Testis (tissue), 5 donors: ENCODE measurements at places on chromosomes 12 and 14. TPM values are rescaled to one million over a fixed set of nuclear protein-coding genes. Genes with fewer than 3 reads are reported as not detected.

DNA sequence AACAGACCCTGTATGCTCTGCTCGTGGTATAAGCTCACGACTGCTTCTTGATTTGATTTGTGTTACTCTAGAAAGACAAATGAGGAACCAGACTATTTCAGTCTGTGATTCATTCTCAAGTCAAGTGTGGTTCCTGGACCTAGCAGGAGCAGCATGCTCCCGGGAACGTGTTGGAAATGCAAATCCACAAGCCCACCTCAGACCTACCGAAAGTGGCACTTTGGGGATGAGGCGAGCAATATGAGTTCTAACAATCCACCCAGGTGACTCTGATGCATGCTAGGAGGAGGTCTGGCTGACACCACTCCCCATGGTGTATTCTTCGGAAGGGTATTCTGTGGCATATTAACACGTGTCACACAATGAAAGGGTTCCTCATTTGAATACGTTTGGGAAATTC, 59.5 kb upstream of the TMX1 start:
- DNase-seq: no peak

The MEG3 gene
- 107 TPM for polyA plus RNA-seq

GRCh38 chr14:99874306-99874705, 81.1 kb downstream of the EML1 start:
- no peak for DNase-seq

DNA sequence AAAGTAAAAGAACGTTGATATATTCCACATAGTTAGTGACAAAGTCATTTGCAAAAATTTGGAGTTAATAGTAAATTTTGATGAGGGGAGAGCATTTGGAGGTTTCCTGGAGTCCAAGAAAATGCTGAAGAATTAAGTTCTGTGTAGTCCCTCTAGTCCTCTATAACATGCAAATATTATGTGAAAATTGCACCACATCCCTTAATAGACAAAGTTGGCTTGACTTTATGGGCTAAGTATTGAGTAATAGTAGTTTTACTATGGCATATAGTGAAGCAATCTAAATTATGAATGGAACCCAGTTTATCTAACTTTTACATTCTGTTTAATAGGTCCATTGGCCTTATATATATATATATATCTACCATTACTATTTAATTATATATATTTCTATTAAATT, 66.4 kb upstream of the DCN start:
- DNase-seq: no peak

- no peak for DNase-seq
Observed at GRCh38 chr14:47189911-47190484, 485.4 kb downstream of the MDGA2 start.

The DEGS2 gene
- 3.9 TPM for polyA plus RNA-seq

- no peak for DNase-seq
Observed at GRCh38 chr14:38989922-38990546, 113.0 kb downstream of the SEC23A start.

The NANOG gene
- polyA plus RNA-seq: 0.29 TPM

DNA sequence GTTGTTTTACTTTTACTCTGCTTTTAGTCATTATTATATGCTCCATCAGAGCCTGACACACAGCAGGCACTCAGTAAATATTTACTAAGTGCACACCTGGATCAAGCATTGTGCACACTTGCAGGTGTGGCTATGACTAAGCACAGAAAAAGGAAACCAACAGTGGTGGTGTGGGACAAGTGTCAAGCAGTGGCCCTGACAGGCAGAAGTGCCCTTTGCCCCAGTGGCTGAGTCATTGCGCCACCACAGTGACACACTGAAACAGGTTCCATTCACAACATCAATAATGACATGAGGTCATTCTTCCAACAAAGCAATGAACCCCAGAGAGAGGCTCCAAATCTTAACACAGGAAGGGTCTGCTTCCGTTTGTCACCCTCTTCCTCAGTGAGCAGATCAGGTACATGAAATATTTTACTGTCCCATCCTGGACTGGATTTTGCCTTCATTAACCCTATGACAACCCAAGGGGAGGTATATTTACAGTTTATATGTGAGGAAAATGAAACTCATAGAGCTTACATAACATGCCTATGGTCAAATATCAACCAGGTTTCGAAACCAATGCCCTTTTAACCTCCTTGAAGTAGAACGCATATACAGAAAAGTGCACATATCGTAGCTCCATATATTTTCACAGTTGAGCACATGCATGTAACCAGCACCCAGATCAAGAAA, 82.6 kb upstream of the GTF2A1 start:
- DNase-seq: no peak

The ZNF268 gene
- polyA plus RNA-seq: 6.9 TPM

GRCh38 chr12:128056136-128056801, 210.7 kb upstream of the TMEM132C start:
- no peak for DNase-seq

The PTPRR gene
- 0.16 TPM for polyA plus RNA-seq

DNA sequence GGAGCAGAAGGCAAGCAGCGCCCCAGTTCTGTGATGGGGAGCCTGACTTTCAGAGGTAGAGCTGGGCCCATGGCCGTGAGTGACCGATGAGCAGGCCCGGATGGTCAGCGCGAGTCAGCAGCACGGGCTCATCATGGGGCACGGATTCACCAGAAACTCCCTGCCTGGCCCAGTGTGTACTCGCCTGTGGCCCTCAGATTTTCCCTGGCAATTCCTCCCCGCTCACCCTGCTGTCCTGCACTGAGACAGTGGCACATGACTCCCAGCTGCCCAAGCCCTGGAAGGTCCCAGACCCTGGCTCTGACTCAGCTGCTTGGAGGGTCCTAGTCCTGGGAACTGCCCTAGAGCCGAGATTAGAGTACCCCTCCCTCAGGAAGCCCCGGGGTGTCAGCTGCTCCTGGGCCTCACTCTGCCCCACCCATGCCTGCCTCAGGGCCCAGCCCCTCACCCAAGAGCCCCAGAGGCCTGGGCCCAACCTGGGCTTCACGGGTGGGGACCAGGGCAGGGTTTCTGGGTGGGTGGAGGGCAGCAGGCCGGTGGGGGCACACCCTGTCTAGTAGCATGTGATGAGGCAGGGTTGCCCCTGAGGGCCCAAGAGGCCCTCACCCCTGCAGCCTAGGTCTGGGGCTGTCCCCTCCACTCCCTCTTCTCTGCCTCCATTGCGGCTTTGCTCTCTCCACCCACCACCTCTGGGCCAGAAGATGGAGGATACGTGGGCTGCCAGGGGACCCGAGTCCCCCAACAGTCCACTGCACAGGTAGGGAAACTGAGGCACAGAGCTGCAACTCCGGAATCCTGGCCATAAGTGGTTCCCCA, 8.4 kb downstream of the TRMT61A start:
- no peak for DNase-seq

DNA sequence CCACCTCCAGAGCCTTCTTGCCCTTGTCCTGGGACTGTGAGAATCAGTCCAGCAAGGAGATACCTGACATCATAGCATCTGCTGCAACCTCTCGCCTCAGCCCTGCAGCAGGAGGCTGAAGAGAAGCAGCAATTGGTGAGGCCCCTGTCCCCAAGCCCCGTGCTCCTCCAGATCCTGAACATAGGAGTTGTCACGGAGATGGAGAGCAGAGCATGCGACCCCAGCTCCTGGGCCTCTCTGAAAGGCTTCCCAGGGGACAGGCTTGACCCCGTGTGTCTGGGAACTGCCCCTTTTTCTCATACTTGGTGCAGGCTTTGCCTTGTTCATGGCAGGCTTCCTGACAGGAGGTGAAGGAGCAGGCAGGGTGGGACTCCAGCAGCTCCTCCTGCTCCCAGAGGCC, 127.7 kb upstream of the PZP start:
- DNase-seq: no peak

GRCh38 chr14:64675312-64675711, 28.9 kb upstream of the PLEKHG3 start:
- DNase-seq: no peak

GRCh38 chr12:21429994-21430393, 7.5 kb upstream of the PYROXD1 start:
- no peak for DNase-seq

DNA sequence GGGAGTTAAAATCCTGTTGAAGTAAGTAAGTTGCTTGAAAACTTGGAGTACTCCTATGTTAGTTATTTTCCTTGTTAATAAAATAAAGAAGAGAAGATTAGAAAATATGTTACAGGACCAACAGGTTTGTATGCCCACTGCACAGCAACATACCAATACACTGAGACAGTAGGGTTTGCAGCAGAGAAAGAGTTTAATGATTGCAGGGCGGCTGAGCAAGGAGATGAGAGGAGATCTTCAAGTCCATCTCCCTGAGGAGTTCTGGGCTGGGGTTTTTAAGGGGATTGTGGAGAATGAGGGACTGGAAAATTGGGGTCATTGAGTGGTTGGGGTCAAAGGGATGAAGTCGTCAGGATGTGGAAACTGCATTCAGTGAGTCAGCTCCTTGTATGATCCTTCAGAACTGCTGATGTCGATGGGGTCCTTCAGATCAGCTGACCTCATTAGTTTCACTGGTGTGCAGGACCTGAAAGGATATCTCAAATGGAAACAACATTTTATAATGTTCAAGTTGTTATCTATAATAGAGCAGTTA, 4.3 kb upstream of the HSD17B6 start:
- DNase-seq: no peak
